ENCODE measurements at places on chromosomes 1 and 21. TPM values are rescaled to one million over a fixed set of nuclear protein-coding genes. Genes with fewer than 3 reads are reported as not detected.

Gene FASLG
- 0.13 TPM for total RNA-seq

Gene KLHDC7A
- not detected for total RNA-seq

DNA sequence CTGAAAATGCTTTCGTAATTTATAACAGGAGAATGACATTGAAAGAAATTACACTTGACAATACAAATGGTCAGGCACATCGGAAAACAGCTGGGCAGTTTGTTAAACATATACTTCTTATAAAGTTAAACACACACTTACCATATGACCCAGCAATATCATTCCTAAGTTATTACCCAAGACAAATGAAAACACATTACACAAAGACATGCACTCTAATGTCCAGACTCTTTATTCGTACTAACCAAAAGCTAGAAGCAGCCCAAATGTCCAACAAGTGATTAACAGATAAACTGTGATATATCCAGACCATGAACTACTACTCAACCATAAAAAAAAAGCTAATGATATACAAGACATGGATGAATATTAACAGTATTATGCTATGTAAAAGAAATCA is 8.5 kb downstream of the AKT3 start:
- no peaks in the 10 kb centered on the region for H3K4me1 ChIP-seq
- no peak overlapping the region for H3K27ac ChIP-seq
- no peaks in the 10 kb centered on the region for H3K36me3 ChIP-seq
- no peak for DNase-seq
- no peak overlapping the region for H3K4me3 ChIP-seq

DNA sequence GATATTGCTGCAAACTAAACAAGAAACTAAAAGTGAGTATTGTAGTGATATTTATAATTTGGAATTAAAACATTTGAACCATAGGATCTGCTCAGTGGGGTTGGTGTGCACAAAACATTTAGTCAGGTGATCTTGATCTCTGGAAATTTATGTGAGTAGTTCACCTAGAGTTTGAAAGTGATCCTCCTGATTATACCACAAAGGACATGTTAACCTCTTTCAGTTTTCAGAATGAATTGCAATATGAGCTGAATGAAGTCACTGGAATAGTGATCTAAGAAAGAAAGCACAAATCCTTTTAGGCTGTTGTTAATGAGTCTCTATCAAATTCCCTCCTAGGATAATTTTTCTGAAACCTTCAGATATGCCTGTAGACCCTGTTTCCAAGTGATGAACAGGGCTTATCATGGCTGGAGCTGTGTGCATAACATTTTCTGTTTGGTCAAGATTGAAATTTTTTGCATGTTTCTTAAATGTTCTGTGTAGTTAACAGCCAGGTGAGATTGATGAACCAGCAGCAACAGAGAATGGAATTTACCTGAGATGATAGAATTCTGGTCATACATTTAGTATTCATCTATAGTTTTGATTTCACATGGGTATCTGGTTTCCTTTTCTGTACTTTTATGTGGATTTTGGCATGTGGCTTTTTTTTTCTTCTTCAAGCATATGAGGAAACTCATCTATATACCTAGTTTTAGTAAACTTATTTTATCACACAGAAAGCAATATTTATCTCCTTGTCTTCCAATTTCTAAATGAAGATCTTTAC is 25.5 kb downstream of the CDC14A start:
- H3K27me3 ChIP-seq, result no peaks in the 10 kb centered on the region
- H3K36me3 ChIP-seq, result no peaks in the 10 kb centered on the region
- no peak overlapping the region for H3K27ac ChIP-seq
- H3K4me1 ChIP-seq, result no peaks in the 10 kb centered on the region

DNA sequence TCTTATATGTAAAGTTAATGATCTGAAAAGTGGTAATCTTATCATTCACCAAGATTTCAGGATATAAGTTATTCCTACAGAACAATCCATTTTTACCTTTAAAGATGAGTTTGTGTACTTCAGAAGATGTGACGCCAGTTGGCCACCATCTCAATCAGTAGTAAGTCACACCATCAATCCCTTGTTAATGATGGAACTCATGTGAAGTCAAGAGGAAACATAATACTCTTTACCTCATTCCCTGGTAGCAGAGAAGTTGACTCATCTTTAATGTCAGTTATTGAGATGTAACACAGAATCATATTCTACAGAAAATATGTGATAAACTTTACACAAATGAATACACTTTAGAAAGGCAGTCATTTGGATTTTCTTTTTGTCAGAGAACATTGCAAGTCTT is 38.2 kb downstream of the MRPL39 start:
- no peak overlapping the region for H3K4me3 ChIP-seq
- no peak for DNase-seq
- H3K4me1 ChIP-seq, result no peaks in the 10 kb centered on the region
- no peak overlapping the region for H3K27ac ChIP-seq
- no peaks in the 10 kb centered on the region for H3K27me3 ChIP-seq

- no peak overlapping the region for H3K27ac ChIP-seq
- H3K36me3 ChIP-seq, result no peaks in the 10 kb centered on the region
- peak; percentile 44 for DNase-seq
- H3K4me3 ChIP-seq, result no peak overlapping the region
- no peaks in the 10 kb centered on the region for H3K27me3 ChIP-seq
These were observed 22.9 kb downstream of the TCP10L start for GRCh38 chr21:32562426-32562825.

DNA sequence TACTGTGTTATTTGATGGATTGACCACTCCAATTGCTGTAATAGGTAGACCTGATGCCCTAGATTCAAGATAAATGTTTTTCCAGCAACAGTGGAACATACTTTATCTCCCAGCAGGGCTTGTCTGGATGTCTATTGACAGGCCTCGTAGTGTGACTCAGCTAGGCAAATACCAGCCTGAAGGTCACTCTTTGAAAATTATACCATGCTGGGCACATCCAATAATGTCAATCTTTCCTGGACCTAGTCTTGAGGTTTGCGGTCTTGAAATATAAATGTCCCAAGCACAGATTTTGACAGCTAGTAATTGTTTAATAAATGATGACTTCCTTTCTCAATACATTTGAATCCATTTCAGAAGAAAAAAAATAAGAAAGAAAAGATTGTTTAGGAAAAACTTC is 1138.0 kb upstream of the TMPRSS15 start:
- no peaks in the 10 kb centered on the region for H3K27me3 ChIP-seq
- peak; percentile 13 for DNase-seq
- H3K27ac ChIP-seq, result no peak overlapping the region
- no peaks in the 10 kb centered on the region for H3K4me1 ChIP-seq
- no peak overlapping the region for H3K4me3 ChIP-seq

DNA sequence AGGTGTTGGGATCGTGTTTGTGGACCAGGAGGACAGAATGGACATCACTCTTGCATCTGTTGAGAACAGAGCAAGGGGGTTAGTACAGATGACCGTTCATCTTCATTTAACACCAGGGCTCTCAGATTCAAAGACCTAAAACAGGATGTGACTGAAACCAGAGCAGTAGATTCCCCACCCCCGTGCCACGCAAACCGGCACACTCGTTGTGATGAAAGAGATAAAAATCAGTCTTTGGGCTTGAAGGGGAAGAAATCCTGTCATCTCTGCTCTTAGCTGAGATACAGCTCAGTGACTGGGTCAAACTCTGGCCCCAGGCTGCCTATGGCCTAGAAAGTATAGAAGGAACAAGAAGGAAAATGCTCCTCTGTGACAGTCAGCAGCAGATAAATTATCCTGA is 146.2 kb upstream of the KRTAP19-8 start:
- H3K36me3 ChIP-seq, result no peaks in the 10 kb centered on the region
- no peaks in the 10 kb centered on the region for H3K27me3 ChIP-seq
- H3K27ac ChIP-seq, result no peak overlapping the region
- H3K4me1 ChIP-seq, result no peaks in the 10 kb centered on the region
- H3K4me3 ChIP-seq, result no peak overlapping the region
- DNase-seq, result no peak

DNA sequence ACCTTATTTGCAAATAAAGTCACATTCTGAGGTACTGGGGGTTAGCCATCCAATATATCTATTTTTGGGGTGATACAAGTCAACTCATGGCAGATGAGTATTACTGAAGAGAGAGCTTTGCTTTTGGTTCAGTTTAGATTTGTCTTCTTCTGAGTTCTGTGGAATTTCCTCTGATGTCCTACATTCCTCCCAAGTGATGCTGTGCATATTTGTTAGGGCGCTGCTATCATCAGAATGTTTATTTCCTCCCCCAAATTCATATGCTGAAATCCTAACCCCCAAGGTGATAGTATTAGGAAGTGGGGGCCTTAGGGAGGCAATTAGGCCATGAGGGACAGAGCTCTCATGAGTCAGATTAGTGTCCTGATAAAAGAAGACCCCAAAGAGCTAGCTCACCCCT is 96.2 kb upstream of the WLS start:
- no peaks in the 10 kb centered on the region for H3K4me1 ChIP-seq
- no peak overlapping the region for H3K27ac ChIP-seq
- H3K27me3 ChIP-seq, result no peaks in the 10 kb centered on the region
- no peak for DNase-seq

- H3K27me3 ChIP-seq, result no peaks in the 10 kb centered on the region
- peaks cover 11% of the 10 kb centered on the region for H3K36me3 ChIP-seq
- DNase-seq, result no peak
- H3K4me3 ChIP-seq, result no peak overlapping the region
- H3K27ac ChIP-seq, result no peak overlapping the region
These were observed 2.4 kb upstream of the S100A5 start for GRCh38 chr1:153542956-153543711.

DNA sequence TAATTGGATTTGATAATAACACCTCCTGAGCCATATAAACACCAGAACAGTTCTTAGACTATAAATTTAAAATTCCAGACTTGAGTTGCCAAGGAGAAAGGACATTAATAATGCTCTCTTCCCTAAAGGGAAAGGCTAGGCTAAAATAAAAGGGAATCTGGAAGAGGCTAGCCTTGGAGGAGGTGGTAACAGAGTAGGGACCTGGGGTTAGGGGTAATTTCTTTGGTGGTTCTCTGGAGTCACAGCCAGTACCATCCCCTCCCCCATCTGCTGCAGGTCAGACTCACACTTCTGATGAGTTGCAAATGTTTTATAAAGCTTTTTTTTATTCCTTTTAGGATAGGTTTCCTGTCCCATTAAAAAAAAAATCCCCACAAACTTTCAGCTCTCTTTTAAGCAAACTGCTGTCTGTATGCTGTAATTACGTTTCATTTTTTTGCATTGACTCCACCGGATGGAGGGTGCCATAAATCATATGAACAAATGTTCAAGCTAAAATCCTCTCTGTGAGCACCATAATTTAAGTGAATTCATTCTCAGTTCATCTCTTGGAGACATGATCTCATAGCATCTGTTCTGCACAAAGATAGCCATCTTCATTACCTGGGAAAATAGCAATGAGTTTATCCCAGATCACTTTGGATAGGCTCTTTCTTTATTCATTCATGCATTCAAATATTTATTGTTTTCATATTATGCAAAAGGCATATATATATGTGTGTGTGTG is 379.6 kb downstream of the TTLL7 start:
- H3K4me3 ChIP-seq, result no peak overlapping the region
- no peaks in the 10 kb centered on the region for H3K27me3 ChIP-seq
- DNase-seq, result peak; percentile 23
- no peaks in the 10 kb centered on the region for H3K36me3 ChIP-seq

DNA sequence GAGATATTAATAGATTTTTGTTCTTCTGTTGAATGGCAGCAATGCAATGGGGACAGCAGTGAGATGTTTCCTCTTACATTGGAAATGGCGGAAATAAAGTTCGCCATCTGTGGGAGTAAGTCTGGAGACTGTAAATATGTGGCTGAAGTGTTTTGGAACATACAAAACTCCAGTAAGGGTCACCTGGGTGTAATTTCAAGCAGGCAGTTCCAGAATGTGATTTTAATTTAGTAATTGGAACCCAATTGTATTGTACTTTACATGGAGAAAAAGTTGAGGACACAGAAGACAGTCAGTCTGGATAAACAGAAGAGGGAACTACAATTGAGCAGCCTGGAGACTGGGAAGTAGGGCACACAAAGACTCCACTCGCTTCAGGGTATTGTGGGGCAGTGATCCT is 108.6 kb downstream of the NTMT2 start:
- no peaks in the 10 kb centered on the region for H3K27me3 ChIP-seq
- peak; percentile 92 for DNase-seq
- H3K4me3 ChIP-seq, result no peak overlapping the region
- no peaks in the 10 kb centered on the region for H3K36me3 ChIP-seq

DNA sequence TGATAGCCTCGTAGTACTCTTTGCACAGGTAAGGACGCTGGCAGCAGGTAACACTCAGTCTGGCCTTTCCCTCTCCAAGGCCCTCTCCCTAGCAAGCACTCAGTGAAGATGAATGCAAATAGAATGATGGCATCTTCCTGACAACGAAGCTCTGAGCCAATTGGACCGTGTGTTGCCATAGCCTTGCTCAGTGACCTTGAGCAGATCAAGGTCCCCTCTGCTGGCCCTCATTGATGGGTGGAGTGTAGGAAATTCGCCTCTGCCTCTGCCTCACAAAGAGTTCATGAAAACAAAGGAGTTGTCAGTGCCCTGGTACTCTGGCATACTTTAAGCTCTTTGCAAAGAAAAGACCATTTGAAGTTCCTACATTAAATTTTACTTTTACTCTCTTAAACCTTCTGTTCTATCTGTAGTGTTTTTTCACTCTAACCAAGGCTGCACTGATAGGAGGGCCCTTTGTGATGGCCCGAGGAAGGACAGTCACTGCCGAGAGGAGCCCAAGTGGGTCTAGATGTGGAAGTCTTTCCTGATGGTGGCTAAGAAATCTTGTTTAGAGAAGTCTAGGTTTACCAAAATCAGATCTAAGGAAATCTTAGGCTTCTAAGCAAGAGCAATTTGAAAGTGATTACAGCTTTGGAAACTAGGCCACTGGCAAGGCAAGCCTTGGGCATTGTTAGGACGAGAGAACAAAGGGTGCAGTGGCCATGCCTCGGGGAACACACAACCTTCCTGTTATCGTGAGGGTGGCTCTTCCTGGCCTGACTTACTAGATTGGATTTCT is 38.2 kb downstream of the SMYD2 start:
- H3K27me3 ChIP-seq, result no peaks in the 10 kb centered on the region
- DNase-seq, result no peak
- H3K27ac ChIP-seq, result no peak overlapping the region
- no peak overlapping the region for H3K4me3 ChIP-seq
- peaks cover 27% of the 10 kb centered on the region for H3K36me3 ChIP-seq
- no peaks in the 10 kb centered on the region for H3K4me1 ChIP-seq

DNA sequence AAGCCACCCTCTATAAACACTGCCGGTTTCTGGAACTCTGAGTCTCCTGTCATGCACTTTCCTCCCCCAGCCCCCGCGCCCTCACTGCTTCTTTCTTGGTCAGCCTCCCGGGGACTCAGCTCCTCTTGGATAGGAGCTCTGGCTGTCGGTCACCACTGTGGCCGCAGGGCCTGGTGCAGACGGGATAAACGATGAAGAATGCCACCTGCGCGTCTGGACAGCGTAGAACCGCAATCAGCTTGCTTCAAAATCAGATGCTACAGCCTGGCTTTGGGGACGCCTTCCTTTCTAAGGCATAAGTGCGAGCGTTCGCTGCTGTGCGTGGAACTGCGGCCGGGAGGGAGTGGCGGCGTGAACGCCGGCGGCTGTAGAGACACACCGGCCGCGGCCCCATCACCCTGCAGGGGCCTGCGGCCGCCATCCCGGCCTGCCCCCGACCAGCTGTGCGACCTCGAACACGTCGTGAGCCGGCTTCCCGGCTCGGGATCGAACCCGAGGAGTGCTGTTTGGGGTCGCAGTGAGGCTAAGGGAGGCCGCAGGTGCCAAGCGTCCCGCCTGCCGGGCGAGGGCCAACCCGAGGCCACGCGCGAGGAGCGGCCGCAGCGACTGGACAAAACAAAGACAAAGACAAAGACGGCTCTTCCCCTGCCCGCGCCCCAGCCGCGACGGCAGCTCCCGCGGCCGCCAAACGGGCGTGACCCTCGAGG is 688 bp downstream of the PTTG1IP start:
- peak overlapping the region; percentile 80 for H3K4me3 ChIP-seq
- H3K4me1 ChIP-seq, result peaks cover 48% of the 10 kb centered on the region
- peak; percentile 60 for DNase-seq
- H3K27me3 ChIP-seq, result peaks cover 12% of the 10 kb centered on the region
- H3K27ac ChIP-seq, result peak overlapping the region; percentile 85

Measured in muscle of leg (tissue), 16 donors.